ENCODE measurements at places on chromosomes 7 and 10.

GRCh38 chr7:6153646-6154541, 118.5 kb downstream of the CYTH3 start:
- H3K36me3 ChIP-seq: peaks cover 19% of the 10 kb centered on the region
- no peaks in the 10 kb centered on the region for H3K4me1 ChIP-seq
- H3K27ac ChIP-seq: no peak overlapping the region
- DNase-seq: no peak
- H3K27me3 ChIP-seq: no peaks in the 10 kb centered on the region

GRCh38 chr10:48623607-48624132, 18.8 kb upstream of the ARHGAP22 start:
- no peak for DNase-seq
- no peaks in the 10 kb centered on the region for H3K36me3 ChIP-seq
- H3K27ac ChIP-seq: no peak overlapping the region
- H3K27me3 ChIP-seq: no peaks in the 10 kb centered on the region
- H3K4me3 ChIP-seq: no peak overlapping the region

DNA sequence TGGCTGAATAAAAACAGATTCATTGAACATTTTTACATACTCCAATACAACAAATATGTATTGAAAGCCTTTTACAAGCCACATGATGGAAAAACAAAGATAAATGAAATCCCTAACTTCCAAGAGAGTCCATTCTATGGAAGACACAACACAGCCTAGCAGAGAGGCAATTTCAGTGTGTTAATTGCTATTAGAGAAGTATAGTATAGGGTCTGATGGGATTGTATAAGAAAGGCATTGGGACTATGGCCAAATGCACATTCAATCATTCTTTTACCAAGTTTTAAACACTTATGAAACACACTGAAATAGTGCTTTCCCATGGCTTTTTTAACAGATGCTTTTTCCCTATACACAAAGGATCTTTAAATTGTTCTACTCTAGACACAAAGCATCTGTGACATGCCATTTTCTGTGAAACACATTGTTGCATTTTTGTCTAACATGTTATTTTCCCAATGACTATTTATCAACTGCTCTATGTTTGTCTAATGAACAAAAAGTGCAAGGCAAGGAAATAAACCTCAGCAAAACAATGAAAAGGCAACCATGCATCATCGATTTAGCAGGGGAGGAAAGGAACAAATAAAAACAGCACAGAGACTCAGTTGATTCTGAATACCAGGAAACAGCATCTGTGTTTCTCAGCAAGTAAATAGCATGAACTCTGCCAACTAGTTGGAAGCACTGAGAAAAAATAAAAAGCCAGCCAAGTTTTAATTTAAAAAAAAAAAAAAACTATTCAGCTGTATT, 42.4 kb upstream of the PHYHIPL start:
- DNase-seq: no peak
- no peaks in the 10 kb centered on the region for H3K36me3 ChIP-seq
- H3K4me1 ChIP-seq: no peaks in the 10 kb centered on the region
- H3K27ac ChIP-seq: no peak overlapping the region
- no peaks in the 10 kb centered on the region for H3K27me3 ChIP-seq

GRCh38 chr7:117072620-117073118, 119.4 kb downstream of the ST7 start:
- H3K27ac ChIP-seq: peak overlapping the region; percentile 60
- peaks cover 13% of the 10 kb centered on the region for H3K4me1 ChIP-seq
- H3K36me3 ChIP-seq: no peaks in the 10 kb centered on the region
- no peak for DNase-seq
- no peak overlapping the region for H3K4me3 ChIP-seq

Data from esophagus squamous epithelium (tissue), 5 donors.